ENCODE measurements at places on chromosomes 6 and 20.

- no peak for DNase-seq
Measured at GRCh38 chr6:139262519-139263300, 29.1 kb downstream of the TXLNB start.

DNA sequence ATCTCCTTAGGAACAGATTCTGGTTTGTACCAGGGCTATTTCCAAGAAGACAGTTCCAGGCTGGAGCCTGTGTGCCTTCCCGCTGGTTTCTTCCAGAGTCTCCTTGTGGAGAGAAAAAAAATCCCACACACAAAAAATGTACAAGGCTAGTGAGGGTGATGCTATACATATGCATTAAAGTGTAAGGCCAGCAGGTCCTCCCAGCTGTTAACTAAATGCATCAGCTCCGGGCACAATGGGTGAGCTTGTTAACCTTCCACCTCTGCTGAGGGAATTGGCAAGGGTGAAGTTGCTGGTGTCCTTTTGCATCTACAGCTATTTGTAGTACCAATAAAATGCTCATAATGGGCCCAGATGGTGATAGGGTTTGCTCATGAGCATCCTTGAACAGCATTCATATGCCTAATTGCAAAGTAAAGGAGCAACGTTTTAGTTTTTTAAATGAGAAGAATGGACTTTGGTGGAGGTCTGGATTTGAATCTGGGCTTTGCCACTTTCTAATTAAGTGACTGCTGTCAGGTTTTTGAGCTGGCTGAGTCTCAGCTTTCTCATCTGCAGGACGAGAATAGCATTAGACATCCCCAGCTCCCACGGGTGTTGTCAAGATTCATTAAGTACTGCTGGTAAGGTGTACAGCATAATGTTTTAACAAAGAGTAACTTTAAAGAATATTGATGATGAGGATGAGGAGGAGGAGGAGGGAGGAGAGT is 361.8 kb downstream of the QKI start:
- DNase-seq, result no peak

DNA sequence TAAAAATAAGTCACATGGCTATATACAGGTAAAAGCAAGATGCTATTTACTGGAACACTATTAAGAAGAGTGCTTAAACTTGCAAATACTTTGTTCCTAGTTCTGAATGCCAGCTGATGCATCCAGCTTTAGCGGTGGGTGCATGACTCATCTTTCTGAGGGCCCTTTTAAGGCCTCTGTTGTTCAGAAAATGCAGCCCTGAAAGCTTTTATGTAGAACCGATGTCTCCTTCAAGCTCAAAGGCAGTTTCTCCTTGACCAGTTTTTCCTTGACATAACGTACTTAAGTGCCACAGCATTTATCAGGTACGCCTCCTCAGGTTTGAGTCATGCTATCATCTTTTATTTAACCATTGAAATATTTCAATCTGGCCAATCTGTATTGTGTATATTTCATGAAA is 82.8 kb downstream of the MLIP start:
- DNase-seq, result no peak

- no peak for DNase-seq
Measured at GRCh38 chr6:124769811-124770544, 192.3 kb upstream of the RNF217 start.

- DNase-seq, result no peak
Measured at GRCh38 chr6:92977018-92977417, 442.3 kb downstream of the EPHA7 start.

DNA sequence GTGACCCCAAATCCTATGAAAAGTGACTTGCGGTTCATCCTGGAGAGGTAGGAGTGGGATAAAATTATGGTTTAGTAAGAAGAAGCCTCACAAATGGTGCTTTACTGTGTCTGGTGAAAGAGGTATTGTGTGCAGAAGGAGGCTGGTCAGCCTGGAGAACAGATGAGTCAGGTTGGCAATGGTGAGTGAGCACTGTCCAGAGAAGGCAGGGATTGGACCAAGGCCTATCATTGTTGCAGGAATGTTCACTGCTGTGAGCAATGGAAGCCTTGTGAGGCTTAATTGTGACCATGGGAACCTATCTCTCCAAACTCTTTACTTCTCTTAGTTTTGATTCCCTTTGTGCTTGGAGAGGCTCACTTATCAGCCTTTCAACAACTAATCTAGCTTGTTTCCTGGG is 89.0 kb upstream of the KCNK16 start:
- no peak for DNase-seq

DNA sequence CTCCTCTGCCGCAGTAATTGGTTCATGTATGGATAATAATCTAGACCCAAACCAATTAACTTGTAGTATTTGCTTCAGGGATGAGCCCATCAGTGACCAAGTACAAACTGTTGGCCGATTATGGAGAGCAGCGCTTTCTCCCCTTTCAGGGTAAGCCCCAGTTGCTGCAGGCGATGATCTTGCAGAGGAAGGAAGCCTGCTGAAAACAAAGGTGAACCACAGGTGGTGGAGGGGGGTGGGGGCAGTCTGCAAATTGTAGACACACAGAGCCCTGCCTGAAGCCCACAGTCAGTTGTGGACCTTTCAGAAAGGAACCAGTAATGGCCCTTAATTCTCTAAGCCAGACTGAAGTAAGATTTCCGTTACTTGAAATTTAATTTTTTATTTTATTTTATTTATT is 167.9 kb upstream of the JARID2 start:
- DNase-seq, result no peak

DNA sequence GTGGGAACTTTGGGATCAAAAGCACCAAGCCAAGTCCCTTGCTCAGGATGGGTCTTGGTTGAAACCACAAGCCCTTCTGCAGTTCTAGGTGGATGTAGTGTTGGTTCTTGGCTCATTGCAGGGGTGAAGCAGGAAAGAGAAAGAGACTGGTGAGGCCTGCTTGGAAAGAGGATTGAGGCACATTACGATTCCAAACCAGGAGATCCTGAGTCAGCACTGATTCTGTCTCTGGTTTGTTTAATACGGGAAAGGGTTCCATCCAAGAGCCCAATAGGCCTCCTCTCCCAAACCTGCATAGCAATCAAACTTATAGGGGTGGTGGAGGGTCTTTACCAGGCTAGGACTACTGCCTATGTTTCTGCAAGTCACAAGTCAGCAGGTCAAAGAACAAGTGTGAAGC is 24.3 kb downstream of the NSFL1C start:
- DNase-seq, result no peak

GRCh38 chr6:137866200-137866913 is 702 bp upstream of the TNFAIP3 start:
- no peak for DNase-seq

- no peak for DNase-seq
Measured at GRCh38 chr6:159677506-159678165, 15.4 kb downstream of the SOD2 start.

GRCh38 chr6:30979141-30979540 is 4.4 kb upstream of the MUC21 start:
- no peak for DNase-seq

GRCh38 chr20:44051661-44052000 is 135.4 kb downstream of the JPH2 start:
- DNase-seq, result no peak

DNA sequence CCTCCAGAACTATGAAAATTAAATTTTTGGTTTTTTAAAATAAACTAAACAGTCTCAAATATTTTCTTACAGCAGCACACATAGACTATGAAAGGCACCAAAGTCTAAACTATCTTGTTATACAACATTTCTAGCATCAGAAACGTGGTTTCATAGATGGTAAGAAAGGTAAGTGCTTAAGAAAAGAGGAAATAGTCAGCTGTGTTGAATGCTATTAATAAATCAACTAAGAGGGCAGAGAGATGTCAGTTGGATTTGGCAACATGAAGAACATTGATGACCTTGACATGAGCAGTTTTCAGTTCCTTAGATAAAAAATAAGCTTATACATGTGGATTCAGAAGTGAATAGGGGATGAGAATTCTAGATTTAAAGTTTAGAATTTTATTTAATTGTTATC is 113.6 kb downstream of the RFX6 start:
- DNase-seq, result no peak

- DNase-seq, result no peak
Measured at GRCh38 chr6:37452522-37452921, 19.5 kb downstream of the CMTR1 start.

DNA sequence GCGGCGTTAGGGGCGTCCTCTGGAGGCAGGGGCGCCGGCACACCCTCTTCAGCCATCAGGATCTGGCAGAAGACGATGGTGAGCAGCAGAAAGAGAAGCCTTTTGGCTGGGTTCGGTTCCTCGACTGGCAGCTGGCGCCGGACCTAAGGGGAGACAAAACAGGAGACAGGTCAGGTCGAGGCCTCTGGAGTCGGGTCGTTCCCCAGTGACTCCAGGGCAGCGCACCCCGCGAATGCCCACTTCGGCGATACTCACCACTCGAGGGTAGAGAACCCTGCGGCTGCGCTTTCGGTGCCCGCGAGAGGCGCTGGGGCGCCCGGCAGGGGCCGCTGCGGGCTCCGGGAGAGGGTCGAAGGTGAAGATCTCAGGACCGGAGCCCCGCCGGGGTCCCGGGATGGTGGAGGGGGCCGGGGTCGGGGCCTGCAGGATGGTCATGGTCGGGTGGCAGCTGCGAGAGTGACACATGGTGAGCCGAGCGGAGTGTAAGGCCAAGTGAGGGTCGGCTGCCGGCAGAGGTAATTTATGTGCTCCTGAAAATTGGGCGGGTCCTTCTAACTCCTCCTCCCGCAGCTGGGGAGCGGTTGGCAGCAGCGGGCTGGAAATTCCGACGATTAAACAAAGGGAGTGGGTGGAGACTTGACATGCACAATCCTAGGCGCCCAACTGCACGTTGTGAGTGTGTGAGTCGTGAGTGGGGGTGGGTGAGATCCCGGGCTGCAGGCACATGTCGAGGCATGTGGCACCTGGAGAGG is at the start of gene IER3:
Gene IER3 (minus strand): TSS at position 494 of the 752 bp plus-strand sequence. CDS start 29 bp downstream, at position 465.
- peak; percentile 94 for DNase-seq

- no peak for DNase-seq
Measured at GRCh38 chr6:373031-373430, 18.5 kb upstream of the IRF4 start.

GRCh38 chr6:94751641-94752329 is 825.5 kb upstream of the MANEA start:
- DNase-seq, result no peak

GRCh38 chr20:63682384-63683139 is 13.9 kb upstream of the TNFRSF6B start:
- DNase-seq, result no peak

- DNase-seq, result no peak
Measured at GRCh38 chr6:80163754-80164187, 57.3 kb downstream of the BCKDHB start.

- DNase-seq, result no peak
Measured at GRCh38 chr6:44004625-44005506, 122.4 kb downstream of the MRPL14 start.

GRCh38 chr6:113449051-113449450 is 408.1 kb upstream of the MARCKS start:
- DNase-seq, result no peak

- no peak for DNase-seq
Measured at GRCh38 chr20:61926796-61927192, 138.9 kb downstream of the TAF4 start.

DNA sequence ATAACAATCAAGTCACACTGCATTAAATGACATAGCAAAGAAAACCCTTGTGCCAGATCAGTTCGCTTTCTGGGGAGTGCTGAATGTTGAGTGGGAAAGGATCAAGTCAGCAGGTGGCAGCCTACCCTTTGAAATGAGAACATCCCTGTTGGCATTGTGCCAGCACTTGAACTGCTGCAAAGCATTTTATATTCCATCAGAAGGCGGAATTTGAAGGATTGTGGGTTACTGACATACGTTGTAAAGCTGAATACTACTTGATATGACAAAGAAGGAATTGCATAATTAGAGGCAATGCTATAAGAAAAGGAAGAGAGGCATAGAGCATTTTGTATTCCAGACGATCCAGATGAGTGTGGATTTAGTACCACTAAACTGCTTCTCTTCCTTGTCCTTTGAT is 26.5 kb downstream of the BCKDHB start:
- DNase-seq, result no peak

GRCh38 chr20:19552221-19553180 is 205.6 kb upstream of the RIN2 start:
- no peak for DNase-seq

- DNase-seq, result no peak
Measured at GRCh38 chr6:84728602-84729001, 35.8 kb downstream of the TBX18 start.

- no peak for DNase-seq
Measured at GRCh38 chr20:48658198-48658476, 169.7 kb downstream of the PREX1 start.

DNA sequence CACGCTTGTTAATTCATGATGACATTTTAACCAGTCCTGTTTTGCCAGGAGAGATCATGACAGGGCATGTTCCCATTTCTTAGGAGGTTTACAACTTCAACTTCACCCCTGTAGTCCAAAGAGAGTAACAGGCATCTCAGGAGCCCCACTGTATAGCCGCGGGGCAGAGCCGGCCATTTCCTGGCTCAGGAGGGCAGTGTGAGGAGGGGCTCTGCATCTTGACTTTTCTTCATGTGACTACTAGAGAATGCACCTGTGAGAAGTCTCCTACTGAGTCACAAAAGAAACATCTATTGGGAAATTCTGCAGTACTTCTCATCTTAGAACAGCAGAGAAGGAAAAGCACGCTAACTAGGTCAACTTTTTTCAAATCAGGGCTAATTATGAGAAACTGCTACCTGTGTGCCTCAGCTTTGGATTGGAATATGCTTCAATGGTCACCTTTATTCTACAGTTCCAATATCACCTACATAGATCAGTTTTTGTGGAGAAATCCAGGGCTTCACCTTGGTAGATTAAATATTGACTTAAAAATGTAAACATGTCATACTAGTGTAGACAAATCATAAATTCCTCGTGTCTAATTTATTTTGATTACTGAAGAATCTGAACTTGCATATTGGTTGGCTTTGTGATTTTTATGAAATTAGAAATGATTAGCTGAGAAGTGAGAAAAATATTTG is 28.6 kb upstream of the SIM1 start:
- DNase-seq, result no peak

- no peak for DNase-seq
Measured at GRCh38 chr6:157790548-157791160, 32.4 kb upstream of the SNX9 start.

DNA sequence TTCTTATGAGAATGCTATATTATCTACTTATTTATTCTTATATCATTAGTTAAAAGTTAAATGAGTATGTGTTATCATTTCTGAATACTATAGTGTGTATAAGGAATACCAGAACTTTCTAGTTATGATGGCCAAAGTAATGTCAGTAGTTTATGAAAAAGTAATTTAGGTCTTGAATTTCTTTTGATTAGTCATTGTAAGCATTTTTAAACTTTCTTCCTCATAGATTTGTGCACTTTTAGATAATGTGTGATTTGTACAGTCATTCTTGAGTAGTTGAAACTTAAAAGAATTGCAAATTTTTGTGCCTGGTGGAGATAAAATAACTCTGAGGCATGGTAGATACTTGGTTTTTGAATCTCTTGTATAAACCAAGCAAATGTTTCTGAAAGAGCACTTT is 311.3 kb downstream of the CDKAL1 start:
- DNase-seq, result no peak

- no peak for DNase-seq
Measured at GRCh38 chr6:35492974-35493284, 4.0 kb downstream of the TEAD3 start.

GRCh38 chr6:140576004-140576555 is 1201.6 kb upstream of the CITED2 start:
- no peak for DNase-seq

Data from activated CD8-positive, alpha-beta memory T cell treated with anti-CD3 and anti-CD28 coated beads for 48 hours (primary cell).